Activated CD4-positive, alpha-beta T cell treated with anti-CD3 and anti-CD28 coated beads, Interleukin-2, Interleukin-6, amounts not matched to agents 100 ng/mL and 50 ng/mL, durations not matched to agents 16 hours and 8 hours (primary cell): ENCODE measurements at places on chromosomes 3 and 15.

- DNase-seq, result no peak
Measured at GRCh38 chr3:152438181-152438580, 169.5 kb downstream of the MBNL1 start.

DNA sequence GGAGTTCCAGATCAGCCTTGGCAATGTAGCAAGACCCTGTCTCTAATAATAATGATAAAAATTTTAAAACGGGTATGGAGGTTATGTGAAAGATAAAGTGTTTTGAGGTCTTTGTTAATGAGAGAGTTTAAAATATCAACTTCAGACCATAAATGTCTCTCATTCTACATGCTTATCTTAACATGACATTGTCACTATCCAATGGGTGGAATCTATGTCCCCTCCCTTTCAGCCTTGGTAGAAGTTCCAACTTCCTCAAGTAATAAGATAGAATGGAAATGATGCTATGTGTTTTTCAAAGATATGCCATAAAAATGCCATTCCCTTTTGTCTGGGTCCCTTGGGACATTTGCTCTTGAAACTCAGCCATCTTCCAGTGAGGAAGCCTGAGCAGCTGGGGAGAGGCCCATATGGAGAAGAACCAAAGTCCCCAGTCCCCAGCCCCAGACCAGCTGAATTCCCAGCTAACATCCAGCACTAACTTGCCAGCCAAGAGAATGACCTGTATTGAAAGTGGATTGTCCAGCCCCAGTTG, 17.0 kb downstream of the RPSA start:
- no peak for DNase-seq

- DNase-seq, result no peak
Measured at GRCh38 chr3:196108075-196108743, 26.3 kb upstream of the TFRC start.

GRCh38 chr3:172219750-172220149, 180.4 kb downstream of the FNDC3B start:
- DNase-seq, result no peak

- no peak for DNase-seq
Measured at GRCh38 chr3:170716172-170716805, 130.4 kb upstream of the SLC7A14 start.

DNA sequence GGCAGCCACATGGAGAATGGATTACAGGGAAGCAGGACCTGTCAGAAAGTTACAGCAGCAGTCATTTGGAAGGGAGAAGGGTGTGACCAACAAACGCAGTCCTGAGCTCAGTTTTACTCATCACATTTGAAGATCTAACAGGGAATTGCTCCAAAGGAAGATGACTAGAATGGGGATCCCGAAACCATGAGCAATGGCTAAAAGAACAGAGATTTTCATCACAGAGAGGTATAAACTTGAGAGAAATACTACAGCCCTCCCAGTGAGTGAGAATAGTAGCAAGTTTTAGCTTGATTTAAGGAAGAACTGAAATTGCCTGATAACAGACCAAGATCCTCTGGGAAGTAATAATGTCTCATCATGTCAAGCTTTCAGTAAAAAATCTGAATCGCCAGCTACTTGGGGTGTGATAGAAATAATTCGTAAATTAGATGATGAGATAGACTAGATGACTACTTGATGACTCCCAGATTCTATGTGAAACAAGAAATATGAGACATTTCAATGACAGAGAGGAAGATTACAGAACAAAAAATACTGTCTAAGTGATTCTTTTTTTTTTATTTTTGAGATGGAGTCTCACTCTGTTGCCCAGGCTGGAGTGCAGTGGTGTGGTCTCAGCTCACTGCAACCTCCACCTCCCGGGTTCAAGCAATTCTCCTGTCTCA, 16.9 kb downstream of the CD47 start:
- no peak for DNase-seq

DNA sequence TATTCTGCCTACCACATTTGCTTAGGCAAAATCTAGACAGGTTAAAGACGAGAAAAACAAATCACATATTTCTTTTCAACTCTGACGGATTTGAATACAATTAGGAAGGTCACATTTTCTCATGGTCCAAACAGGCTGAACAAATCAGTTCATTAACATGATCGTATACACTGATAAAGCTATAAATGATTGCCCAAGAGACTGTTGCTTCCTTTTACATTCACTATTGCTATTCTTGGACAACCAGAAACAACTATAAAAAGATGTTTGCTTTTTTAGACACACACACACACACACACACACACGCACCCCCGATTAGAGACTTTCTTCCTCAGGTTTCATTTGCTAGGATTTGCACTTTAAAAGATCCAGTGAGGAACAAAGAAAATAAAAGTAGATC, 122.3 kb upstream of the BHLHE40 start:
- no peak for DNase-seq
